Stimulated activated CD4-positive, alpha-beta T cell treated with anti-CD3 and anti-CD28 coated beads, Interleukin-1b, Interleukin-23, amount 100 ng/mL, for 1 hour (primary cell): ENCODE measurements at places on chromosomes 6 and 20.

DNA sequence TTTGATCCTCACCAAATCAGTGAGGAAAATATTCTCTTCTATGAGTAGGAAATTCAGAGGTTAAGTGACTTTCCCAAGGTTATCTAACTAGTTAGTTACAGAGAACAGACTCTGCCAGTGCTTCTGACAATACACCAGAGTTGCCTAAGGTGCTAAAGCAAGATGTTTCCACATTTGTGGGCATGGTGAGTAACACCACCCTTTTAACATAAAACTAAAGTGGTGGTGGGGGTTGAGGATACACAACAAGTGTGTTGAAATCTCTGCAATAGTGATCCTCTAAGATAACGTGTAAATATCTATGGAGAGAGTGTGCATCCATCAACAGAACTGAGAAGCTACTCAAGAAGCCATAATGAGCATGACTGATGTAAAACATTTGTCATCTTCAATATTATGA lies 11.7 kb downstream of the VNN2 start:
- no peak for DNase-seq

DNA sequence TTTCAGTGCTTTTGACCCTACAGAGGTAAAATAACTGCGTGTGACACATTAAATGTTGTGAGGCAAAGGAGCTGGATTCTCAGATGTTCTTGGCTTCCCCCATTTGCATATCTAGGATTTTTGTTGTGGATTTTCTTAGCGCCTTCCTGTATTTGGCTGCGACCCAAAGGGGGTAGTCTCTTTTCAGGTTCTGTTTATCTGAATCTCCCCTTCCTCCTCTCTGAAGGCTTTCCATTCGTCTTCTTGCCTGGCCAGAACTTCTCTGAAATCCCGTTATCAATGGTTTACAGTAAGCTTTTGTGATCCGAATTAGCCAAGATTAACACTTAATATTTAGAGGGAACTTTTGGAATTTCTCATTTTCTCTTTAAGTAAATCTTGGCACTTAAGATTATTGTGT lies 60.8 kb downstream of the ADGRB3 start:
- no peak for DNase-seq

GRCh38 chr6:121917834-121918559 lies 481.5 kb upstream of the HSF2 start:
- DNase-seq = no peak

- DNase-seq = no peak
Observed at GRCh38 chr20:618980-619379, 8.9 kb upstream of the TCF15 start.

GRCh38 chr20:4962241-4962855 lies 39.0 kb downstream of the SLC23A2 start:
- DNase-seq = no peak

- DNase-seq = no peak
Observed at GRCh38 chr6:119037941-119038623, 40.4 kb downstream of the FAM184A start.

DNA sequence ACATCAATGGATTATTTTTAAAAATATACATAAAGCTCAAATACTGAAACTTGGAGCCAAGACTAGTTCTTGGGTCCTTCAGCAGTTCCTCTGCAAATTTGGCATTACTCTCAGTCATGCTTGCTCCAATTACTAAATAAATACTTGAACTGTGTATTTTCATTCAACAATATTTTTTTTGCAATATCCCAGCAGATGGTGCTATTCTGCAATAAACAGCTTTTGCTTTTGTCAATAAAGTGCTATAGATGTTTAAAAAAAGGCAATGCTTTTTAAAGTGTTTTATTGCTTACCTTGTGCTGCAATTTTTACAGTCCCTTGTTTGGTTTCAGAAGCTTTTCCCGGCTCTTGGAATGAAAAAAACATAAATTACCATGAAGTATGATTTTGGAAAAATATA lies 243.4 kb downstream of the TRDN start:
- DNase-seq = no peak

GRCh38 chr6:33171880-33172687 lies 20.2 kb downstream of the COL11A2 start:
- no peak for DNase-seq

DNA sequence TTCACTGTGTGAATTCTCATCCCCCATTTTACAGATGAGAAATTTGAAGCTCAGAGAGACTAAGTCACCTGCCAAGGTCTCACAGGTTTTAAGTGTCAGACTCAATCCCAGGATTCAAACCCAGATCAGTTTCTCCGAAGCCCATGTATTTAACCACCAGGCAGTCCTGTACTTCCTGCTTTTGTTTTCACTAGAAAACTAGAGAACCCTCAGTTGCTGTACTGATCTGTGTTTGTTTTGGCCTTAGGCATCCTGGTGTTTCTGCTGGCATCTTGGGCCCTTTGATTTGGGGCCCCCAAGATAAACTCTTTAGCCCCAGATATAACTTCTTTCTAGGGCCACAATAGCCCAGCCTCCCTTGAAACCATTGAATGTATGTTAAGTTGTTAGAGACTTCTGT lies 36.5 kb downstream of the PPP1R16B start:
- DNase-seq = no peak

DNA sequence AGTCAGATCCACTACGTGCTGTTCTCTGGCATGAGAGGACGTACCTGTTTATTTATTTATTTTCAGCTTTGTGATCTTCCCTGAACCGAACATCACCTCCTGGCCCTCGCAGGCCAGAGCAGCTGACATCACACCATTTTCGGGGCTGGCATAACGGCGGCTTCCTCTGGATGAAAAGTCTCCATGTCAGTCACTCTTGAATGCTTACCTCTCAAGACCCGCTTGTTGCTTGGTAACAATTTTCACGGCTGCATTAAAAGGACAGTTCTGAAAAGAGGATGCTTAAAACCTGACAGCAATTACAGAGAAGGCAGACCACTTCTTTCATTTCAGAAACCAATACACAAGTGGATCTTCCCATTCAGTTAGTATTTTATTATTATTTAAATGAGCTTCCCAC lies 159.8 kb upstream of the CDH4 start:
- no peak for DNase-seq

DNA sequence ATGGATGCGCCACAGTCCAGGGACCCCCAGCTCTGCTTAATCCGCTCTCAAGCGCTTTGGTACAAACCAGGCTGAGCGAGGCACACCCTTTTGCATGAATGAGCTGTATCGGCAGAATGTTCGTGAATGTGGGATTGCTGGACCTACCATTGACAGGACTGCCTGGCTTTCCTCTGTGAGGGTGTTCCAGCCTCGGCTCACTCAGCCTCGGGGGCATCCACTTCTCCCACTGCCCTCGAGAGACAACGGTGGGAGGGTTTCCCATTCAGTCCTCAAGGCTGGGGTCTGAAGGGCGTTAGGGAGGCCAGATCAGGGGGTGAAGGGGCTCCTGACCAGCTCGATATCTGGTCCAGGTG lies 17.4 kb downstream of the MDFI start:
- no peak for DNase-seq

DNA sequence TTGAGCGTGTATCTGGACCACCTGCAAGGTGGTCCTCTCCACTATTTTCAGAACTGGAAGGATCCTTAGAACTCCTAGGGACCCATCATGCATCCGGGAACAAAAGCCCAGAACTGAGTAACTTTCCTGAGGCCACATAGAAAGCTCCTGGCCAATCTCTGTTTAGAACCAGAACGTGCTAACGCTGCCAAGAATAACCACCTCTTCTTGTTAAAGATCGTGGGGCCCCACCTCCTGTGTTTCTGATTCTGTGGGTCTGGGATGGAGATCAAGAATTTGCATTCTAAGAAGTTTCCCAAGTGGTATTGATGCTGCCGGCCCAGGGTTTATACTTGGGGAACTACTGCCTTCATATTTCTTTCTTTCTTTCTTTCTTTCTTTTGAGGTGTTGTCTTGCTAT lies 13.3 kb downstream of the CD40 start:
- no peak for DNase-seq

DNA sequence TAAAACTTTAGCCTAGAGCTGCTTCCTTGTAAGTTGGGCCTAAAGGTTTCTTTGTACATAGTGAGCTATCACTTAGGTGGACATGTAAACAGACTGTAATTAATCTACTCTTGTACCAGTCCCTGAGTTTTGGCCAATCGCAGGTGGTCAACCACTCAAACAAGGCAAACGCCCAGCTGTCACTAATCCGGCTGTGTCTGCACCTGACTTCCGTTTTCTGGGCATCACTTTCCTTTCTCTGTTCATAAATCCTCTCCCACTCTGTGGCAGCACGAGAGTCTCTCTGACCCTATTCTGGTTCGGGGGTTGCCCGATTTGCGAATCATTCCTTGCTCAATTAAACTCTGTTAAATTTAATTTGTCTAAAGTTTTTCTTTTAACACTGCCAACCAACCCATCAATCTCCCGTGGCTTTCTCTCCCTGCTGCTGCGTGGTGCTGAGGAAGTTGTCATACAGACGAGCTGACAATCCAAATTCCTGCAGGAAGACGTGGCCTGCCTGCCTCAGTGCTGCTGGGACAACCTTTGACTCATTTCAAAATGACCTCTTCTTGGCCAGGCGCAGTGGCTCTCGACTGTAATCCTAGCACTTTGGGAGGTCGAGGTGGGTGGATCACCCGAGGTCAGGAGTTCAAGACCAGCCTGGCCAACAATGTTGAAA lies 206.3 kb downstream of the QKI start:
- DNase-seq = no peak

- DNase-seq = no peak
Observed at GRCh38 chr20:59157961-59158541, 5.6 kb upstream of the ZNF831 start.

- DNase-seq = no peak
Observed at GRCh38 chr6:107560657-107561056, 70.7 kb downstream of the SOBP start.

DNA sequence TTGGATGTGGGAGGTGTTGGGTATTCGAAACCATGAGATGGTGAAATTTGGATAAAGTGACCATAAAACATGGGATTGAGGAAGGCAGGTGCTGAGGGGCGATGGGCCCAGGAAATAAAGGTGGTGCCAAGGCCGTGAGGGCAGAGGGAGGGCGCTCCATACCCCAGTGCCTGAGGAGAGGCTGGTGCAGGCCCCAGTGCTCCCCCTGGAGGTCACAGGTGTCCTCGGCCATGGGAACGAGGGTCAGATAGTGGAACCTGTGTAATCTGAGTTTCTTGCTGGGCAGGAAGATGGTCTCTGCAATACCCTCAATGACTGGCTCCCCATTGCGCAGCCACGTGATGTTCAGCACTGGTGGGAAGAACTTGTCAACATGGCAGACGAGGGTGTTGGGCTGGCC lies 16.2 kb downstream of the HLA-DPB1 start:
- peak; percentile 17 for DNase-seq

GRCh38 chr6:170509723-170510018 lies 43.4 kb downstream of the PSMB1 start:
- no peak for DNase-seq

DNA sequence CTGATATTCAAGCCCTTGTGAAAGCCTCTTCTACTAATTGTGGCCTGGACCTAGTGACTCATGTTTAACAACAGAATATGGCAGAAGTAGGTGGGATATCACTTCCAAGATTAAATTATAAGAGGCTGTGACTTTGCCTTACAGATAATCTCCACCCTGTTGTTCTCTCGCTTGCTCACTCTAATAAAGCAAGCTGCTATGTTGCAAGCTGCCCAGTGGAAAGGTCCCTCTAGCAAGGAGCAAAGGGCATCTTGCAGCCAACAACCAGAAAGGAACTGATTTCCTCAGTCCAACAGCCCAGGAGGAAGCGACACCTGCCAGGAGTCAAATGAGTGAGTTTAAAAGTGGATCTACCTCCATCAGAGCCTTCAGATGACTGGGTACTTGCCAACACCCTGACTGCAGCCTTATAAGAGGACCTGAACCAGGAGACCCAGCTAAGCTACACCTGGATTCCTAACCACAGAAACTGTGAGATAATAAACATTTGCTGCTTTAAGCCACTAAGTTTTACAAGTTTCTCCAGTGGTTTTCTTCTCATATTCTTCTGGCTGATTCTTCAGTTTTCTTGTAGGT lies 112.6 kb downstream of the FRK start:
- no peak for DNase-seq

DNA sequence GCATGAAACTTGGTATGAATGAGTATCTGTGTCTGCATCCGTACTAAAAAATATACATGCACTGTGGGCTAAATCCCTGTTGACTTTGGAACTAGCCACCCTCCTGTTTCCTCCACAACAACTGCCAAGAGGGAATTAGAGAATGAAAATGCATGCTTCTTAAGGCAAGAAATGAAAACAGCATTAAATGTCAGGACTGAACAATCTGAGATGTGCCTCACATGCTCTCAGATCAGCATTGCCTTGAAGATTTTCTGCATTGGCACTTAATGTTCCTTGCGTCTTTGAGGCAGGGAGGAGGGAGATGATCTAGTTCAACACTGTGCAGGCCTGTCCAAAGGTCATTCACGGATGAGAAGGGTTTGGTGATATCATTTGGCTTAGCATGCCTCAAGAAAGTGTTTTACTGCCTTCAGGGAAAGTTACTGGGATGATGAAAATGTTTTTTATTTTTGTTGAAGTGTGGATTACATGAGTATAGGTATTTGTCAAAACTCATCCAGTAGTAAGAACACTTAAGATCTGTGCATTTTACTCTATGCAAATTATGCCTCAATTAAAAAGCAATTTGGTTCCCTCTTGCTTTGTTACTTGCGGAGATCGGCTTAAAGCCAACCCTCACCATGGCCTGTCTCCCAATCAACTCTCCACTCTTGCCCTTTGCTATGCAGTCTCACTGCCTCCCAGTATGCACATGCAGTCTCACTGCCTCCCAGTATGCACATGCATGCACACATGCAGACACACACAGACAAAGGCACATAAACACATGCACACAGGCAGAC lies 47.5 kb upstream of the RIN2 start:
- no peak for DNase-seq

DNA sequence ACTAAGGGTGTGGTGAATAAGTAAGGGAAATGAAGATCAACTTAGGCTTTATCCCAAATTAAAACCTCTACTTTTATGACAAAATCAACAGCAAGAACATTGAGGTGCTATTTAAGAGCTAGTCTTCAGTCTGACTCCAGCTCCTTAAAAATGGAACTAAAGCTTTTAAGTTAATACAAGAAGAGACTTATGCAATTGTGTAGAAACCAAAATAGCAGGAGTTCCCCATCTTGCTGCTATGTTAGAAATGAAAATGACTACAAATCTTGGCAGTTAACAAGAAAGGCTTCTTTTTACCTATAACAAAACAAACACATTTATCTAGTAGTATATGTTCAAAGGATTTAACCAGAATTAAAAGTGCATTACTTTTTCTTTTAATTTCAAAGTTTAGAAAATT lies 25.7 kb downstream of the HMGN3 start:
- DNase-seq = no peak

GRCh38 chr6:83605517-83605916 lies 93.2 kb downstream of the PRSS35 start:
- no peak for DNase-seq

GRCh38 chr6:39381550-39382140 lies 59.1 kb upstream of the KCNK16 start:
- no peak for DNase-seq

GRCh38 chr6:22682979-22683378 lies 113.6 kb downstream of the HDGFL1 start:
- no peak for DNase-seq

DNA sequence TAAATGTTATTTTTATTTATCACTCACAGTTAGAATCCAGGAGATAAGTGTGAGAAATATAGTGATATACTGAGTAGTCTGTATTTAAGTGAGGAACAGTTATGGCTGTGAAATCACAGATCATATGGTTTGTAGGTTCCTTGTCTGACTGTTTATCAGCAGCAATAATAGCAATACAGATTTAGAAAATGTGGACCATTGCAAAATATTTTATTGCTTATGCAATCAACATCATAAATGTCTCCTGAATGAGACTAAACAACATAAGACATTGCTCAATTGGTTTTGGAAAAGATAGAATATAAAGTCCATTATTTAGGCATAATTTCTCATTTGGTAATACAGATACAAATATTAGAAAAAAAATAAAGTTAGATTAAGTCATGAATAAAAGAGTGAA lies 43.7 kb downstream of the CCDC170 start:
- no peak for DNase-seq
